NCI-H1417 (cell line): ENCODE measurements at places on chromosomes 3 and 15.

- no peak for DNase-seq
Measured at GRCh38 chr3:155131104-155131503, 51.0 kb downstream of the MME start.

DNA sequence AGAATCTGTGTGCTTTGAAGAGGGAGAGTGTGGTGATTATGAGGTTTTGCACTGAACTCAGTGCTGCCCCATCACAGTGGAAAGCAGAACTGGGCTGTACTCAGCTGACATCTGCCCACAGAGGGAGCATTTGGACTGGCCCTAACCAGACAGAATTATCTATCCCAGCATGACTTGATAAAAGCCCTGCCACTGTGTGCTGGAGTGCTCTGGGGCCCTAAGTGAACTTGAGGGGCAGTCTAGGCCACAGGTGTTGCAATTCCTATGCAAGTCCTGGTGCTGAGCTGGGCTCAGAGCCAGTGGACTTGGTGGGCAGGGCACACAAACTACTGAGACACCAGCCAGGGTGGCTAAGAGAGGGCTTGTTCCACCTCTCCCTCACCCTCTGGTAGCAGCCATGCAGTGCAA is 269.2 kb upstream of the CTNNB1 start:
- no peak for DNase-seq

DNA sequence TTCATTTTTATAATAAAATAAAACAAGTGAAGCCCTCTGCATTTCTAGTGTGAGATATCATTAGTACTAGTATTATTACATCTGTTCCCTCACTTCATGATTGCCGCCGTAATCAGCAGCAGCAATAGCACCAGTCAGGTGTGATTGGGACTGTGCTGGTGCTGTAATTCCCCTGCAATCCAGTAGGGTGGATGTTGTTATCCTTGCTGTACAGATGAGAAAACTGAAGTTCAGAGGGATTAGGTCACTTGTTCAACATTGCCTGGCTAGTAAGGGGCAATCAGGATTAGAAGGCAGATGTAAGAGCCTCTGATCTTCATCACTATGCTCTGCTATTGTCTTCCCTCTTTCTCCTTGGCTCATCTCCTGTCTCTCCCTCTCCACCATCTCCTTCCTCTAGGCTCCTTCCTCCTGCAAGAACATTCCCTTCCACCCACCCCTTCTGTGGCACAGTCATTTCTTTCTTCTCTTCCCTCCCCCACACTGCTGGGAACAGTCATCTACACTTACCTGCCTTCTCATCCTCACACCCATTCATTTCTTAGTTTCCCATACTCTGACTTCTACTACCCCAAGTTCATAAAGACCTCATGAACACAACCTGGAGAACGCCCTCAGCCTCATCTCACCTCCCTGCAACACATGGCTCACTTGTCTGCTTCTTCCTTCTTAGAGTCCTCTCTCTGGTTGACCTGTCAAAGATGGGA is 29.7 kb downstream of the CRYGS start:
- DNase-seq = no peak

DNA sequence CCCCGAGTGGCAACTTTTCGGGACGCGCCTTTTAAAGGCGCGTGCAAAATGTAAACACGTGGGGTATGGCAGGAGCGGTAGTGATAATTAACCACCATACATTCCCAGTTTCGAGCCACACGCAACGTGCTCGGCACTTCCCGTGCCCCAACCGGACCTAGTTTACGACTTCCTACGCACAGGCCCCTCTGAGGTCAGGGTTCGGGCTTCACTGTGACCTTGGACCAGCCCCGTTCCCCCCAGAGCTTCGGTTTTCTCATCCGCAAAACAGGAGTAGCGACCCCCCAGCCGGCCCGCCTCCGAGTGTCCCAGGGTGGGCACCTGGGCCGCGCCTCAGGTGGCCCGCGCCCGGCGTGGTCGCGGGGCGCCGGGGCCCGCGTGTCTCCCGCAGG is 451 bp downstream of the CHCHD4 start:
- peak; percentile 75 for DNase-seq

DNA sequence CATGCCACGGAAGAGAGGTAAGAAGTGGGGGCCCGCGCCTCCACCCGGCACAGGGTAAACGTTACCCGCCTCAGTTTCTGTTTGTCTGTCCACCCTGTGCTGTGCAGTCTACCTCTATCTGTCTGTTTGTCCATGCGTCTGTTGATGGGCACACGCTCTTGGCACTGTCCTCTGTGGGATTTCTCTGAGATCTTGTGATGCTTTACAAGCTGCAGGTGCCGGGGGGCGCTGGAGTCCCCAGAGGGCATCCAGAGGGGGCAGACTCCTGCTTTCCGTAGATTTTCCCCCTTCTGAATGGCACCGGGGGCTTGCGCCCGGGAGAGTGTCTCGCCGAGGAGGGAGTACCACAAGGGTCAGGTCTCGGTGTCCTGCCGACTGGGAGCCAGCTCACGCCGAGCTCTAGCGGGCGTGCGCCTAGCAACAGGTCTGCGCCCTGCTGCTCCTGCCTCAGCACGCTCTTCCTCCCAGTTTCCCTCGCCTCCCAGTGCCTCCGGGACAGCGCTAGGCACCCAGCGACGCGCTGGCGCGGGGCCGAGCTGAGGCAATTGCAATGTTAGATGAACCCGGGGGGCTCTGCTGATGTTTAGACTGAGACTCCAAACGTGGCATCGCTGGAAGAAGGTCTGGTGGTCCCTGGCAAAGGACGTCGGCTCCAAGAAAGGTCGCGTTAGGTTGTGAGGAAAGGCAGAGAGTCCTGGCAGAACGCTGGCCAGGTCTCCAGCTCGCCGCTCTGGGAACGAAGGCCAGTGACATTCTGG is 667 bp downstream of the CEMIP start:
- DNase-seq = peak; percentile 81

DNA sequence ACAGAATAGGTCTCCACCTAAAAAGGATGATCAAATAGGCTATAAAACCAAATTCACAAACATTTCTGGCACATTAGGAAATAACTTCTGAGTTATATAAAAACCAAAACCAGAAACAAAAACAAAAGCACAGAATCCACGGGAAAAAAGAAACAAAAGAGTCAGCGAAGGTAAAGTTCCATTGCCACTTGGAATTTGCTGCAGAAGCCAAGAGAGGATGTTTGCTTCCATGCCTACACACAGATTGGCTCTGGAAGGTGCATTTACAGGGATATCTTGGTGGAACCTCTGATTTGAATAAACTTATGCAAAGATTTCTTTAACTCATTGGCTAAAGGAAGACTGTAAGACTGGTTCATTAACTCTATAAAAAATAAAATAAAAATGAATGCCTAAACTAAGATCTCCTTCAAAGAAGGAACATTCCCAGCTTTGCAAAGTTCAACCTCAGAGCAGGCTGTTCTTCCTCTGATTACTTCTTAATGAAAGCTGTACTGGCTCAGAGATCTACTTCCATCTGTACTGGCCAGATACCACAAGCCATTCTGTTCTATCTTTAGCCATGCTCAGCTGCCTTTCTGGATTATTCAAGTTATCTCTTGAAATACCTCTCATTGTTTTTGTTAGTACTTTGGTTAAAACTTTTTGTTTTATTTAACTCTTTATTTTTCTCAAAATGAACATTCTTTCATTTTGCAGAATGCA is 537.5 kb upstream of the CCDC54 start:
- no peak for DNase-seq

GRCh38 chr3:133578548-133579191 is 5.2 kb downstream of the CDV3 start:
- no peak for DNase-seq

GRCh38 chr3:175070946-175071345 is 211.8 kb downstream of the NAALADL2 start:
- no peak for DNase-seq

GRCh38 chr3:179658606-179659005 is 5.8 kb downstream of the USP13 start:
- DNase-seq = no peak

- no peak for DNase-seq
Measured at GRCh38 chr15:25738171-25738965, 124.8 kb downstream of the ATP10A start.

GRCh38 chr3:105401691-105402149 is 35.0 kb downstream of the ALCAM start:
- DNase-seq = no peak

GRCh38 chr3:139629033-139629432 is 48.7 kb downstream of the NMNAT3 start:
- DNase-seq = peak; percentile 31

DNA sequence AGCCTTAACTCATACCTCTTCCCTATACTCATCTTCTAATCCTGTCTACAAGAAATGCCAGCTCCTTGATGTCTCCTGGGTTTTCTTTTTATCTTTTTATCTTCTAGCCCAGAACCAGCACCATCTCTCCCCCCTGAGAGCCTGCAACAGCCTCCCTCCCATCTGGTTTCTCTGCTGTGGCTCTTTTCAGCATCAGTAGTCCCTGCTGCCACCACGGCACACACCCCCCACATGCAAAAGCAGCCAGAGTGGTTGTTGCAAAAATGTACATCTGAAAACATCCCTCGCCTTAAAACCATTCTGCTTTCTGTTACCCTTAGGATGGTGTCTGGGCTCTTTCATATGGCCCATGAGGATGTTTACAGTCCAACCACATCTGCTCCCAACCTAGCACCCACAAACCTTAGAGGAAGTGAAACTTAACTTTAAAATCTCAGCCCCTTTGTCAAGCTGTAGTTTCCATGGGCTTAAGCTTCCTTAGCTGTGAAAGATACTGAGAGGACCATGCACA is 775 bp downstream of the TTC21A start:
- DNase-seq = no peak

GRCh38 chr15:68582236-68582635 is 3.4 kb downstream of the CORO2B start:
- no peak for DNase-seq

DNA sequence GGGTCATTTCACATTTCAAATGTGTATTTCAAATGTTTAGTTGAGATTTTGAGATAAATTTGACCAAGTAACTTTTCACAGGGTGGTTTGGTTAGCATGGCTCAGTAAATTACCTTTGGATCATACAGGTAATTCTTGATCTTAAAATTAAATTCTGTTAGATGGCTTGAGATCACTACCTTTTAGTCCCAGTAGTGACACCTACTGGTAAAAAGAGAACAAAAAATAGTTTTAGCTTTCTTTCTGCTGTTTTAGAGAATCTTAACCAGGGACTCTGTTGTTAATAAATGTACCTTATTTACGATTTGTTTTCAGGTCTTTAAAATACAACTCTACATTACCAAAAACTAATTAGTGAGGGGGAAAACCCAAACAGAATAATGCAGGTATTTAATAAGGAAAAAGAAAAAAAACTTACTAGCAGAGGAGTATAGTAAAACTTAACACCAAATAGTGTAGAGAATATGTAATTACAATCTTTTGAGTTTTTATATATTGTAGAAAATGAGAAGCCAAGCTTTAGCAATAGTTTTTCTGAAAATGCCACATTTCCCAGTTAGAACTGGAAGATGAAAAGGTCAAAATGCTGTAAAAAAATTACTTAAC is 620.3 kb upstream of the AGTR1 start:
- no peak for DNase-seq

GRCh38 chr3:120177151-120177550 is 82.9 kb upstream of the GSK3B start:
- DNase-seq = peak; percentile 91

GRCh38 chr15:38690719-38691332 is 126.2 kb upstream of the RASGRP1 start:
- DNase-seq = peak; percentile 83

DNA sequence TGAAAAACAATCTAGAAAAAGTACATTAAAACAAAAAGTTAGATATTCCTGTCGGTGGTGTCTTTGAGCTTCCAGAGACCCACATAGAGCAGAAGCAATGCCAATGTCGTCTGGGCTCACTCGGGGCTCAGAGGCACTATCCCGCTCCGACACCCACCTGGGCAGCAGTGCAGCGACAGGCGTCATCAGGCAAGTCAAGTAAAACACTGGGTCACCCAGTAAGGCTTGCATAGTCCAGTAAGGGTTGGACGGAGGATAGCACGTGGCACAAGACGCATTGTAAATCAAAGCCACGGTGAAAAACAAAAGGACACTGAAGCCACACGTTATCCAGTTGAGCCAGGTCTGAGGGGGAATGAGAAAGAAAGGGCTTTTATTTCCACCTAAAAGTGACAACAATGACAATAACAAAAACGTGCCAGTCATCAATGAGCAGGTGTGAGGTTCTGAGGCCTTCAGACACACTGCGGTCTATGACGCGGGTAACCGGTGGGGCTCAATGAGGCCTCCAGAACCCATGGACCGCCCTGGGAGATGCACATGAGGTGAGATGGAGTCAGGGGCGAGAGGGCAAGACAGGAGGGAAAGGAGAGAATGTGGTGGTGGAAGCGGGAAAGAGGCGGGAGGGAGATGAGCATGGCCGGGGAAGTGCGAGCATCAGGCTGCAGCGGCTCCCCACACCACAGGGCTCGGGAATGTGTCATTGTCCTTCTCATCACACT is 183.0 kb downstream of the ATP10A start:
- DNase-seq = no peak

GRCh38 chr3:98657457-98657856 is 64.0 kb upstream of the CPOX start:
- DNase-seq = no peak

DNA sequence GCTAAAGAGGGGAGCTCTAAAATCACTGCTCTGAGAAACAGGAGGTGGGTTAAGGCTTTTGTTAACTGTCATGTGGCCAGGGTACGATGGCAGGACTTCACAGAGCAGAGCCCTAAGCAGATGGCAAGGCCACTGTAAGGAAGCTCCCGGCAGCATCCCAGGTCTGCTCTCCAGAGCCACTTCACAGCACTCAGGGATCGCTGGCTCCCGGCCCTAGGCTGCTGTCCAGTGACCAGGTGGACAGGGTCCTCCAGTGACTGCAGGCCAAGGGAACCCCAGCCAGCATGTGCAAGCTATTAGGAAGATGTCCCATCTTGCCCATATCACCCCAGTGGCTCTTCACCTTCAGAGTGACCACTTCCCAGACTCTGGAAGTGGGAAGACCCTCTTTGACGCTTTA is 10.4 kb downstream of the TMEM41A start:
- no peak for DNase-seq

GRCh38 chr3:171306631-171307030 is 153.6 kb downstream of the TNIK start:
- DNase-seq = no peak

DNA sequence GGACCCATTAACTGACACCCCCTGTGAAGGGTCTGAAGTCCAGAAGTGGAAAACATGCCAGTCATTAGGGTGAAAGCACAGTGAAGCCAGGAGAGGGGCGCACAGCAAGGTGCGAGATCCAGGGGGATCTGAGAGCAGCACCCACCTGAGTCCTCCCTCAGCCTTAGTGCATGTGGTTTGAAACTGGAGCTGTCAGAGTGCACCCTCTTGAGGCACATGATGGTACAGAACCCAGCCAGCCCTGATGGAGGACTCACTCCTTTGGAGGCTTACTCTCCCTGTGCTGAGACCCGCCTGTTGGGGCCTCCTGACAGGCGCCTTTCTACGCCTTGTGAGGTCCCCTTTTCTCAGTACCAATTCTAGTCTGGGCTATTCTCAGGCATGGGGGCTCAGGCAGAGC is 77.8 kb downstream of the IL20RB start:
- no peak for DNase-seq

GRCh38 chr15:87369269-87369668 is 887.3 kb downstream of the NTRK3 start:
- no peak for DNase-seq

- peak; percentile 90 for DNase-seq
Measured at GRCh38 chr3:127628788-127629466, at the start of gene PODXL2. Gene PODXL2 (plus strand): TSS chr3:127629185. CDS start chr3:127629220, 35 bp downstream.
